ENCODE measurements at places on chromosomes 1 and 21. TPM values are rescaled to one million over a fixed set of nuclear protein-coding genes. Genes with fewer than 3 reads are reported as not detected.

IL12RB2 gene
- 11.5 TPM for total RNA-seq

VSIG8 gene
- total RNA-seq, result not detected

TOMM40L gene
- total RNA-seq, result 13.8 TPM

LRIF1 gene
- total RNA-seq, result 17.5 TPM

RPL5 gene
- total RNA-seq, result 1,197 TPM

MEX3A gene
- total RNA-seq, result 2.5 TPM

GUCA2A gene
- not detected for total RNA-seq

NUDC gene
- 94.1 TPM for total RNA-seq

RGSL1 gene
- total RNA-seq, result not detected

SPRR3 gene
- total RNA-seq, result not detected

ACOT11 gene
- 3.7 TPM for total RNA-seq

ATP13A2 gene
- total RNA-seq, result 180 TPM

FBXO2 gene
- total RNA-seq, result 70.5 TPM
